Activated CD4-positive, alpha-beta T cell treated with anti-CD3 and anti-CD28 coated beads for 1 hour (primary cell): ENCODE measurements at places on chromosomes 12 and 14.

GRCh38 chr14:99062216-99062615 lies 209.8 kb downstream of the BCL11B start:
- no peak for DNase-seq

GRCh38 chr14:30214461-30215090 lies 286.9 kb upstream of the PRKD1 start:
- no peak for DNase-seq

GRCh38 chr12:3572560-3572959 lies 81.6 kb downstream of the PRMT8 start:
- DNase-seq, result no peak

GRCh38 chr14:105255021-105255507 lies 6.7 kb downstream of the BTBD6 start:
- DNase-seq, result no peak

DNA sequence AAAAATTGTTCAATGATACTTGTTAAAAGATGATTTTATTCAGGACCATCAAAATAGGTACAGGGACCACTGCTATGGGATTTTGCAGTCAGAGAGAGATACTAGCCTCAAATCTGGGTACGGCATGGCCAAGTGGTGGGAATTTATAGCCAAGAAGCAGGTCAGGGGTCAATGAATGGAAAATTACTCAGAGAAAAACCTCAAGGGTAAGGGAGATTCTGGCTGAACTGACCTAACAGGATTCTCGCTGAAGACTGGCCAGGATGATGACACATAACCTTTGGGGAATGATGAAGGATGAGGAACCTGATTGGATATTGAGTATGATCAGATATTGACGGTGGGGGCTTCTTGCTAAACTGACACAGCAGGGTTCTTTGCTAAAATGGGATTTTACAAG lies 32.7 kb downstream of the DEPDC4 start:
- no peak for DNase-seq

- no peak for DNase-seq
These were observed 32.8 kb downstream of the NRXN3 start for GRCh38 chr14:78202976-78203375.

DNA sequence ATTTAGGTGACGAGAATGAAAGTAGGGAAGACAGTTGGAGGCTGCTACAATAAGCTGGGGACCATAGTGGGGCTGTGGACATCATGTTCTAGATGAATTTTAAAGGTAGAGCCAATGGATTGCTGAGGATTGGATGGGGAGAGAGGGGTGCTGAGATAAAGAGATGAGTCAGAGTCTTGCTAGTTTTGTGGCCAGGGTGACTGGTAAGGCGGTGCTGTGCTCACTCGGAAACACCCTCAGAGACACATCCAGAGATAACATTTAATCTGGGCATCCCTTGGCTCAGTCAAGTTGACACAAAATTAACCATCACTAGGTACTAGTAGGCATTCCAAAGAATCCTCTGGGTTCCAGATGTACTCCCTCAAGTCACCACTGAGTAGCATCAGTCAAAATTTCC lies 170.7 kb downstream of the ADCK1 start:
- DNase-seq, result no peak

GRCh38 chr14:103122947-103123633 lies at the start of gene TNFAIP2:
TSS of gene TNFAIP2 (plus strand) at chr14:103123461. CDS start at chr14:103126458, 2,997 bp downstream.
- DNase-seq, result no peak

DNA sequence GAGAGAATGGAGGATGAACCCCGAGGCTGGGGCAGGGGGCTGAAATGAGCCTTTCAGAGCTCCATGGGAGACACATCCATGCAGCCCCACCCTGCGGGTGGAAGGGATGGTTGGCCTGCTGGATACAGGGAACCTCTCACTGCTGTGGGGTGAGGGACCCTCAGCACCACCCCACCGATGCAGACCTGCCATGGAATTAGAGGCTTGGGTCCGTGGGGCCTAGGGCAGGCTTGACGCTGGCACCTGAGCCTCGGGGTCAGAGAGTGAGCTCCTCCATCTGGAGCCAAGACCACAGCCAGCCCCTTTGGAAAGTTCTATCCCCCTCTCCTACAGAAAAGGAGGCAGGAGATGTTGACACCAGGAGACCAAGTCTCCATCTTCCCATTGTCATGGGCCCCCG lies 7.4 kb upstream of the KRT74 start:
- DNase-seq, result no peak
